T-helper 2 cell (primary cell): ENCODE measurements at places on chromosomes 7 and 10.

DNA sequence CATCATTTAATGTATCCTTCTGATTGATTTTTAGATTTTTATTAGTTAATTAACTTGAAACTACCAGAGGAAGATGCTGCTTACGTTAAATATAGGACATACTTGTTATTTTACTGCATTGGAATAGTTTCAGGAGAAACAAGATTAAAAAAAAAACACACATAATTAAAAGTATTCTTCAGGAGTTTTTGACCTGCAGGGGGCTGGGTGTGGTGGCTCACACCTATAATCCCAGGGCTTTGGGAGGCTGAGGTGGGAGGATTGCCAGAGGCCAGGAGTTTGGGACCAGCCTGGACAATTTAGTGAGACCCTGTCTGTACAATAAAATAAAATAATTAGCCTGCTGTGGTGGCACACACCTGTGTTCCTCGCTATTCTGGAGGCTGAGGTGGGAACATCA is 10.7 kb downstream of the CBLL1 start:
- DNase-seq: no peak

DNA sequence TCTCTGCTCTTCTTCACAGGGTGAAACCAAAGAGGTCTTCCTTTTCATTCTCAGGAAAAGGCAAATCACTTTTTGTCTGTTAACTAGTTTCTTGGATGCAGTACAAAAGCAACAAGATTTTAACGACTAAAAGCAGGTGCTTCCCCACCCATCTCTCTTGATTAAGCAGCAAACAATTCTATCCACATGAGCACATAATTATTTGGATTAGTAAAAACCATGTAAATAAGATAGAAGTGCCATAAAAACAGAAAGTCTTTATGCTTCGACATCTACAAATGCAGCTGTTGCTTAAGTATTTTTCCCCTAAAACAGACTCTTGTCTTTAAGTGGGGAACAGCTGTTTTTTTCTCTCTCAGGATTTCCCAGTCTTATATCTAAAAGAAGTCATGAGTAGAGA is 37.4 kb downstream of the USP54 start:
- DNase-seq: no peak

- no peak for DNase-seq
Measured at GRCh38 chr10:59688921-59689351, 20.7 kb downstream of the SLC16A9 start.

DNA sequence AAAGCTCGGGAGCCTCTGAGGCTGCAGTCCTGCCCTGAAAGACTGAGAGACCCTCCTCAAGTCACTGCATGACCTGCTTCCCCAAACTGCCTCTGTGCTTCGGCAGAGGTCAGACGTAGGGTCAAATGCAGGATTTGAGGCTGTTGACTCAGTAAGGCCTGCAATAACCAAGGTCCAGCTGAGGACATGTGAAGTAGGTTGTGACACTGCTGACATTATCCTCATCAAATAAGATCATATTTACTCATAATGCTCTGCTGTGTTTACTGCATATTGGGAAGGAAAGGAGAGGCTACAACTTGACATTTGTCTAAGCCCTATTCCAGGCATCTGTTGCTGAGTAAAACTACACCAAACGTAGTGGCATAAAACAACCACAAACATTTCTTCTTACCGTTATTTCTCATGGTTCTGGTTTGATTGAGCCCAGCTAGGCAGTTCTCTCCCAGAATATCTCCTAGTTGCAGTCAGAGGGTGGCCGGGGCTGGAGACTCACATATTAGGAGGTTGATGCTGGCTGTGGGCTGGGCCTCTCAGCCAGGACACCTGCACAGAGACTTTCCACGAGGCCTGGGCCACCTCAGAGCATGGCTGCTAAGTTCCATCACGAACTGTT is 122.1 kb upstream of the STK17A start:
- DNase-seq: no peak

GRCh38 chr7:41582116-41582515 is 120.8 kb downstream of the INHBA start:
- DNase-seq: no peak

DNA sequence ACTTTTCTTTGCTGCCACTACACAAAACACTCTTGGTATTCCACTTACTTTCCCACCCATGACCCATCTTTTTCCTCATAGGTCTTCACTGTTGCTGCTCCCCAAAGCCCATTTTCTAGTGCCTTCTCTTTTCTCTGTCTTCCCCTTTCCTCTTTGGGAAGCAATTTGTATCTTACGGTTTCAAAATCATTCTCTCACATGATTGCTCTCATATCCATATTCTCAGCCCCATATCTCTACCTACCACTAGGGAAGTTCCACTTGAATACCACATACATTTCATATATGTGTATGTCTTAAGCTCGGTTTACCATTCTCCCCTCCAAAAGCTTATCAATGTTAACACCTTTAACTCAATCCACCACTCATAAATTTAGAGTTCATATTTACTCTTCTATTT is 3.2 kb upstream of the UBE2D1 start:
- no peak for DNase-seq

GRCh38 chr10:63636812-63637211 is 115.6 kb downstream of the REEP3 start:
- DNase-seq: no peak

DNA sequence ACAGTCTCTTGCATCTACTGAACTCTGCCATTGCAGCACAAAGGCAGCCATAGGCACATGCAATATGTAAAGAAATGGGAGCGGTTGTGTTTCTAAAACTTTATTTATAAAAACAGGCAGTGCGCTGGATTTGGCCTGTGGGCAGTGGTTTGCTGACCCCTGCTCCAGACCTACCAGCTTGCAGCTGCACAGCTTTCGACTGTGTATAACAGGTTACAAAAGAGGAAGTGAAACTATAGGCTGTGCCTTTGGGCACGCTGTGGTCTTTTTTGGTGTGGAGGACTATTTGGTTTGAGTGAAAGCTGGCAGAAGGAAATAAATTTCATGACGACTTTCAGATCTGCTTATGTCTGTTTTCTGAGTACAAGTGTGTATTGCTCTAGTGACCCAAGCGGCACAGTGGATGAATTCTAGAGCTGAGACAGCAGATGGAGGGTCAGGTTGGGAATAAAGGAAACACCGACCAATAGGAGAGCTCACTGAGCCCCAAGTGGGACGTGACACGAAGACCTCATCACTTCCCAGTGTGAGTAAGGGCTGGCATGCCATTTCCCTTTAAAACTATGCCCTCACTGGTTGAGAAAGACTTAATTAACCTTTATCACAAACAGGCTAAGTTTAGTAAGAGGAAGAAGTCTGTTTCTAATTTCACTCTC is 152.7 kb downstream of the ANK3 start:
- peak; percentile 73 for DNase-seq

GRCh38 chr10:124020981-124021815 is 72.2 kb downstream of the CHST15 start:
- no peak for DNase-seq

DNA sequence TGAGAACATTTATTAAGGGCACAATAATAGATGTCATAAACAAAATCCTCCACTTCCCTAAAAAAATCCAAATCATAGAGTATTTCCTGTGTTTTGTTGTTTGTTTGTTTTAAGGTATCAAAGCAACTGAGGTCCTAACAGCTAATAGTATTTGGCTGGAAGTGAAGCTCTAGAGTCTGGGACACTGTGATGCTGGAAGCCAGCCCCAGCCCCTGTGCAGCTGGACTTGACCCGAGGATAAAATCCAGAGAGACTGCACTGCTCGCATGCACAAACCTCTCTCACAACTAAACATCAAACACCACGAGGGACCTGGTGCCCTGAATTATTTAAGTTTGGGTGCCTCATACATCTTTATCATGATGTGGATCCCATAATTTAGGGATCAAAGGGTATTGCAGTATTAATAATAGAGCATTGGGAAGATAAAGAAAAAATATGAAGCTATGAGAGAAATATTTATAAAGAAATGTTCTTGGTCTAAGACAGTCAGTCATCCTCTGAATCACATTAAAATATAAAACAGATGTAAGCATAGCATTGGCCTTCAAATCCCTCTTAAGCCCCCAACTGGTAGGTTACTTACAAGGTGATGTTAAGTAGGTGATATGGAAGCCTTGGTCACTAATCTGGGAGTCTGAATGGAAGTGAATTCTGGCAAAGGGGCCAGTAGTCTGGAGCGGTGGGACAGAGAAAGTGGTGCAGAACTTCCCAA is 44.4 kb downstream of the CUBN start:
- no peak for DNase-seq
